Cerebellar cortex (tissue), 1 donor: ENCODE measurements at places on chromosomes 5 and 9.

DNA sequence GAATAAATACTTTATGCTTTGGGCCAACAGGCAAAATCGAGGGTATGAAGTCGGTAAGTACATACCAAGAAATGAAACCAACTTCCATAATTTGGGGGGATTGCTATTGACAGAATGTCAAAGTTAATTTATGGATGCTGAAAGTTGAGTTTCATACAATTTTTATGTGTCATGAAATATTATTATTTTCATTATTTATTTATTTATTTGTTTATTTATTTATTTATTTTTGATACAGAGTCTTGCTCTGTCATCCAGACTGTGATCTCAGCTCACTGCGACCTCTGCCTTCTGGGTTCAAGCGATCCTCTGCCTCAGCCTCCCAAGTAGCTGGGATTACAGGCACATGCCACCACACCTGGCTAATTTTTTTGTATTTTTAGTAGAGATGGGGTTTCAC lies 4.5 kb upstream of the GMCL2 start:
- DNase-seq, result no peak

GRCh38 chr5:137880313-137880712 lies 8.9 kb upstream of the PKD2L2 start:
- peak; percentile 78 for DNase-seq

DNA sequence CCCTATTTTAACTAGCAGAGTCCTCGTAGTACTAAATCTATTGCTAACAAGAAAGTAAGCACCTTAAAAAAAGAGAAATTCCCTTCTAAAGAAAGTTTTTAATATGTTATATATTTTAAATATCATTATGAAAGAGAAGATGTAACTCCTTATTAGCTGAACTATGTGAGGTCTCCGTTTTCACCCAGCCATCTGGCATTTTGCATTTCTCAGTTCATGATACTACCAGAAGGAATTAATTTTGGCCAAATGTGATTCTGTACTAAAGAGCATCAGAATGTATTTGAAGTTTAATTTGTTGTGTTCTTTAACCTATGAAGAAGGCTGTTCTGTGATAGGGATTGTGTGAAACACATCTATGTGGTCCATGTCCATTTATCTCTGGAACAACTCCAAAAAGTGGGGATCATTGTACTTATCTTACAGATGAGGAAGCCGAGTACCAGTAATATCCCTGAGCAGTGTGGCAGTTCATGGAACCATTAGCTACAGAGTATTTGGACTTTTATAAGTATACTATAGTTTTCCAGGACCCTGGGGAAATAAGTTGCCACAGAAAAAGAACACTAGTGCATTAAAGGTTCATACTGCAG lies 29.8 kb downstream of the TNFAIP8 start:
- DNase-seq, result no peak

GRCh38 chr9:89493671-89494070 lies 4.2 kb downstream of the SEMA4D start:
- DNase-seq, result no peak

DNA sequence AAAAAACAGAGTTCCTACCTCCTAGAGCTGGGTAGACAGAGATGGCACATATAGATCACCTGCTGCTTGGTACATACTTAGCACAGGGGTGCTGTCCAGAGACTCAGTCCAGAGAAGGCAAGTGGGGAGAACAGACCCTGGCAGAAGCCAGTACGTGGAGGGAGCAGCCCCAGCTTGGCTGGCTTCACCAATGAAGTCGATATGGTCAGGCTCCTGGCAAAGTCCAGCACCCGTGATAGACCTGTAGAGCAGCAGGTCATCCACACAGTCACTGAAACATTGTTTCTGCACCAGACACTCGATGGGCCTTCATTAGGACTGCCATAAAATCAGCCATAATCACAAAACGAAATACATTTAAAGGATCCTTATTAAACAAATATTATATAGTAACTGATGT lies 45.8 kb downstream of the WHRN start:
- DNase-seq, result no peak

DNA sequence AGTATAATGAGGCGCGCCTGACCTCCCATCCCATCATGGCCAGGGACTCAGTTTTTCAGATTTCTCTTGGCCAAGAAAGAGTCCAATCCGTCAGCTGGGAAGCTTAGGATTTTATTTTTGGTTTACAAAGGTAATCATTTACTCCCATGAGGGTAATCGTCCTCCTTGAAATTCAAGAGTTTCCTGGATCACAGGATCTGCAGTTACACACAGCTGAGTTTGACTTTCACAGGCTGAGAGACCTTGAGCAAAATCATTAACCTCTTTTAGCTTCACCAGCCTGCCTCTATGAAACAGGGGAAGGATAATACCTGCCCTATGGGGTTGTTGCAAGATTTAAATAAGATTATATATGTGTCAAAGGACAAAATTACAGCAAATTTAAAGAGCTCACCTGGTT lies 15.4 kb upstream of the AK3 start:
- DNase-seq, result no peak

DNA sequence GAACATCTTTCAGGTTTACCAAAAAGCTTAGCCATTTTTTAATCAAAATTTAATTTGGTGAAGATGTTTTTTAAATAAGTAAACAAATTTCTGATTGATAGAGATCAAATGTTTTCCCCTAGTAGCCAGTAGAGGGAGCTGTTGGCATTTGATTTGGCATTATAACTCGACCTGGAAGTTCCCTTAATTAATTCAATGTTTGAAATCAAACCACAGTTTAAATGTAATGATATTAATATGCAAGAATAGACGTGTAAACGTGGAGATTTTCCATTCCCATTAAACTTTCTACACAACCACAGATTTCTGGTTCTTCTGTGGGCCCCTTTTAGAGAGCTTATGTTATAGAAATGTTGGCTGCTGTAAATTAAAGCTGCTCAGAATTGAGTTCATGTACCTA lies 148.1 kb upstream of the MPDZ start:
- peak; percentile 73 for DNase-seq
